ENCODE measurements at places on chromosomes 6 and 20.

DNA sequence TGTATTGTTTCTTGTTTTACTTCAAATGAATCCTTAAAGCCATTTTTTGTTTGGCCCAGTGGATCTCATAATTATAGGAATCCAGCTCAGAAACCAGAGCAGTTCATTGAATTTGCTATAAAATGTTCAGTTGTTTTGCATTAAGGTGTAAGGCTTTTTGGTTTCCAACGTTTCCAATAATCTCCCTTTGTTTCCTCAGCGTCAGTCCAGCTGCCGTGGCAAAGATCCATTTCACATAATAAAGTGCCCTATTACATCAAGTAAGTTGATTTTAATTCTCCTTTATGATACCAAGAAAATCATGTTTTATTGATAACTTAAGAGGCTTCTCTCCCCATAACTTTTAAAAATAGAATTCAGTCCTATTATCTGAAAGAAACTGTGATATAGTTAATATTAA lies 472.6 kb downstream of the UTRN start:
- no peak for DNase-seq

- no peak for DNase-seq
These were observed 458.9 kb downstream of the HACE1 start for GRCh38 chr6:104400844-104401243.

GRCh38 chr6:15876406-15876805 lies 213.6 kb upstream of the DTNBP1 start:
- no peak for DNase-seq

DNA sequence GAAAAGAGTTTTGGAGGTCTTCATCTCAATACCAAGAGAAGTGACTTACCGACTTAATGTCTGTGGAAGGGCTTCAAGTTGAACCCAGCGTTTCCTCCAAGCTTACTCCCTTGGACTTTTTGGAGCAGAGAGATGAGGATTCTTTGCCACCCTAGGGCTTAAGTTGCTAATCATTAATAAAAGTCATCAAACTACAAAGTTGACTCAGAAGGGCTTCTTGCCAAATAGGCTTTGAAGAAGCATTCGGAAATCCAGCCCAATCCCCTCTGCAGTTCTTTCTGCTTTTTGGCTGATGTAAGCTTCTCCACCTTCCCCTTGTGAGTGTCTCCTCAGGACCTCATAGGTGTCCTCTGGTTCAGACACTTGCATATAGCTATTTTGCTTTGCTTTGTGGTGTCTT lies at the start of gene SLC17A3:
Gene SLC17A3, minus strand, starts transcription at position 126 of the 400 bp plus-strand sequence. CDS start 5,856 bp downstream, outside the sequence.
- no peak for DNase-seq

DNA sequence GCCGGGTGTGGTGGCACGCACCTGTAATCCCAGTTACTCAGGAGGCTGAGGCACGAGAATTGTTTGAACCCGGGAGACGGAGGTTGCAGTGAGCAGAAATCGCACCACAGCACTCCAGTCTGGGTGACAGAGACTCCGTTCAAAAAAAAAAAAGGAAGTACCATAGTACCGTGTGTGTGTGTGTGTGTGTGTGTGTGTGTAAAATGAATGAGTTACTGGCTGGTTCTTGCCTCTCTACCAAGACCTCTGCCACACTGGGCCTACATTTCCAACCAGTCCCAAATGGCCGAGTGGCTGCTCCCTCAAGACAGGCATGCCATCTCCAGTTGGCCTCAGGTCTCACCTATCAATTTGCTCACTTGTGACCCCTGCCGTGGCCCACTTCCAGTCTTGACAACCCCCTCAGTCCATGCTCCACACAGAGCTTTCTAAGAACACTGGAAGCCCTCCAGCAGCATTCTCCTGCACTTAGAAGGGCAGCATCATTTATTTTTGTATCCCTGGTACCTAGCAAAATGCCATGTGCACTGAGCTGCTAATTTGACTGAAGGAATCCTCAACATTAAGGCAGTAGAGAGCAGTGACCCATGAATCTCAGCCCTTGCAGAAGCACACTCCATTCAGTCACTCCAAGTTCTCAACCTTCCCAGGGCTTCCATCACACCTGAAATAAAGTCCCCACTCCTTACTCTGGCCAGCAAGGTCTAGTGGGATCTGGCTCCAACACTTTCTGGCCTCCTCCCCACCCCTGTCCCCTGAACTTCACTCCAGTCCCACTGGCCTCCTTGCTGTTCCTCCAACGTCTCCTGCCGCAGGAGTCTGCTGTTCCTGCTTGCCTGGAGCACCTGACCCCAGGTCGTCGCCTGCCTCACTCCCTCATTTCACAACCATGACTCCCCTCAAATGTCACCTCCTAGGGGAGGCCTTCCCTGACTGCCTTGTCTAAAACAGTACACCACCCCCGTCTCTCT lies 29.9 kb downstream of the COX4I2 start:
- no peak for DNase-seq

- DNase-seq: no peak
These were observed 54.5 kb downstream of the ADGRG6 start for GRCh38 chr6:142356201-142356883.

GRCh38 chr6:144362042-144363018 lies 77.2 kb downstream of the UTRN start:
- no peak for DNase-seq

GRCh38 chr6:161204866-161205557 lies 68.8 kb downstream of the AGPAT4 start:
- no peak for DNase-seq

DNA sequence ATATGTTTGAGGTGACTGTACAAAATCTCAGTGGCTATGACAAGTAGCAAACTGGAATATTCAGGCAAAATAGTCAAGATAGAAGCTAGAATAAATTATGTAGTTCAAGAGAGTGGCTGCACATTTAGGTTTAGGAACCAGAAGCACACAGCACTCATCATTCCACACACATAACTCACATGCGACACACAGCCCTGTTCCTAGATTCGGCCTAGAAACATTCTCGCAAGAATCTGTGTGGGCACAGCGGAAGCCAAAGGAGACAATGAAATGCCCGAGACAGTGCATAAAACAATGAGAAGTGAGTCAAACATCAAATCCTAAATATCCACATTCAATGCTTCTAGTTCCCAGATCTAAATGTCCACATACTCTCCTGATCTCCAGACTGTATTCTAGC lies 9.5 kb upstream of the SUPT3H start:
- DNase-seq: no peak

- DNase-seq: peak; percentile 66
These were observed 107.8 kb downstream of the ZFP64 start for GRCh38 chr20:52083627-52084232.

- DNase-seq: peak; percentile 15
These were observed 141.5 kb downstream of the VEGFA start for GRCh38 chr6:43911354-43912115.
